NCI-H748 treated with DMSO at 0.1 percent for 48 hours (cell line): ENCODE measurements at places on chromosomes 2 and 18.

DNA sequence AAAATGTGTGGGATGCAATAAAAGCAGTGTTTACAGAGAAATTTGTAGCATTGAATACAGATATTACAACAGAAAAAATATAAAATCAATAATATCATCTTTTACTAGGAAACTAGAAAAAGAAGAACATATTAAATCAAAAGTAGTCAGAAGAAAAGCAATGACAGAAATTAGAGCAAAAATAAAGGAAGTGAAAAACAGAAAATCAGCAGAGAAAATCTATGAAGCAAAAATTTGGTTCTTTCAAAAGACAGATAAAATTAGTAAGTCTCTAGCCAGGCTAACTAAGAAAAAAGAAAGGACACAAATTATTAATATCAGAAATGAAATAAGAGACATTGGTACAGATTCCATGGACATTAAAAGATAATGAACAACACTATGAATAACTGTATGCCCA lies 212.0 kb upstream of the MGAT5 start:
- no peak for DNase-seq

DNA sequence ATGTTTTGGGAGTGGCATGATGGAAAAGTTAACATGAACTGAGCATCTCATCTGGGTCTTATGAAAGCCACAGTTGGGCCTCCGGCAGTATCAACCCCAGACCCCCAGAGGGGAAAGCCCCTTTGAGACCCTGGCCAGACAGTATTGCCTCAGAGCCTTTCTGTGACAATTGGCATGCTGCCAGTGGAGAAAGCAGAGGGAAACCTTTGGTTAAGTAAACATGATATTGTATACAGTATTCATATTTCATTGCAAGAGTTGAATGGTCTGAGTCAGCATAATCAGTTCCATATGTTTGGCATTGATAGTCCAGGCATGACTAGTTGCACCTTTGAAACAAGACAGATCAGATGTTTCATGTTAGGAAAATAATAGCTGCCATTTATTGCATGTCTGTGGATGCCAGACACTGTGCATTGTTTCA lies 20.0 kb downstream of the MERTK start:
- no peak for DNase-seq

GRCh38 chr18:48340560-48340959 lies 68.6 kb downstream of the ZBTB7C start:
- no peak for DNase-seq

DNA sequence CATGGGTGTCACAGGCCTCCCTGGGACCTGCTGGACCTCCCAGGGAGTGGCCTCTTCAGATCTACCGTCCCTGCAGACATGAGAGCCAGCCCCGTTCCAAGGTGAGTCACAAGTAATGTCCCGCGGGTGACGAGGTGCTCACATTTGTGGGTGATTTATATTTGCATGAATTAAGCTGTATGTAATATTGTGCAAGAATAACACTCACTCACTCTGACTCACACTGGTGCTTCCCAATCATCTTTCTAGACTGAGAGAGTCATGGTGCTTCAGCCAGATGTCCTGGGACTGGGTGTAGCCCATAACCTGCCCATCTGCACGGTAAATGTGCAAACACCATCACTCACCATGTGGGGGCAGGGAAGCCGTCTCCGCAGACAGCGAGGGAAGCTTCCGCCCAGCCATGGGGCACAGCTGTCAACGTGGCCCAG lies 347.5 kb upstream of the SALL3 start:
- DNase-seq, result no peak

GRCh38 chr2:221495731-221496130 lies 76.4 kb downstream of the EPHA4 start:
- DNase-seq, result no peak

DNA sequence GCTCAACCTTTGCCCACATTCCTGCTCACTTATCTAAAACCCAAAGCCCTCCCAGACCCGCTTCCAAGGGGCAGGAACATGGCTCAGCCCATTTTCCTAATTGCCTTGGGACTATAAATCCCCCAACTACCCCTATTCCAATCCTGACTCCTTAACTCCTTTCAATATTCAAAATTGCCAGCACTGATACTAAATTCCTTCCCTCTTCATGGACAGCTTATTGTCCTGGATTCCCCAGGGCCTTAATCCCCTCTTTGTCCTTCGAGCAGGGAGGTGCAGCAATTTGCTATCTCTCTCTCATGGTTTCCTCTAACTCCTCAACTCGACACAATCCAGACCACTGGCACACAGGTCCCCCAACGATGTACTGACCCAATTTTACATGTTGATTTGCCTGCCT lies 99.1 kb downstream of the SLC25A12 start:
- no peak for DNase-seq

- no peak for DNase-seq
These were observed 188.3 kb downstream of the ZNF516 start for GRCh38 chr18:76306685-76307292.

DNA sequence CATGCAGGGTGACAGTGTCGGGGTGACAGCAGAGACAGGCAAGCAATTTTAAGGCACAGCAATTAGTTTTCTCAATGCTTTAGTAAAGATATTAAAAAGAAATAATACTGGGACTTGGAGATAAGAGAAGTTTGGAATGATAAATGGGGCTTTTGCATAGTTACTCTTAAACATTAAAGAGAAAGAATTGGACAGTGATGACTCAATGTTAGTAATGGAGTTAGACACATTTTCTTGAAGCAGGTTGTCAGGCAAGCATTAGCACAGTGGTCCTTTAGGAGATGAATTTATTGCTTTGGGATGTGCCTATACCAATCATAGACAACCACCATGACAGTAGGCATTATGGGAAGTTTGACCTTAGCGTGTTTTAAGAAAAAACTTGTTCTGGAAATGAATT lies 228.3 kb upstream of the RAB12 start:
- DNase-seq, result no peak

GRCh38 chr2:126857502-126857901 lies 41.2 kb upstream of the TEX51 start:
- DNase-seq, result no peak

GRCh38 chr2:67393237-67393636 lies 3.9 kb upstream of the ETAA1 start:
- DNase-seq, result no peak

GRCh38 chr2:181165199-181165868 lies 184.9 kb downstream of the UBE2E3 start:
- DNase-seq, result no peak
